ENCODE measurements at places on chromosomes 7 and 10.

- DNase-seq: no peak
- H3K27ac ChIP-seq: peak overlapping the region; percentile 30
- H3K4me3 ChIP-seq: peak overlapping the region; percentile 76
- H3K27me3 ChIP-seq: no peaks in the 10 kb centered on the region
These were observed 1.6 kb downstream of the PRKG1 start for GRCh38 chr10:51075873-51076229.

DNA sequence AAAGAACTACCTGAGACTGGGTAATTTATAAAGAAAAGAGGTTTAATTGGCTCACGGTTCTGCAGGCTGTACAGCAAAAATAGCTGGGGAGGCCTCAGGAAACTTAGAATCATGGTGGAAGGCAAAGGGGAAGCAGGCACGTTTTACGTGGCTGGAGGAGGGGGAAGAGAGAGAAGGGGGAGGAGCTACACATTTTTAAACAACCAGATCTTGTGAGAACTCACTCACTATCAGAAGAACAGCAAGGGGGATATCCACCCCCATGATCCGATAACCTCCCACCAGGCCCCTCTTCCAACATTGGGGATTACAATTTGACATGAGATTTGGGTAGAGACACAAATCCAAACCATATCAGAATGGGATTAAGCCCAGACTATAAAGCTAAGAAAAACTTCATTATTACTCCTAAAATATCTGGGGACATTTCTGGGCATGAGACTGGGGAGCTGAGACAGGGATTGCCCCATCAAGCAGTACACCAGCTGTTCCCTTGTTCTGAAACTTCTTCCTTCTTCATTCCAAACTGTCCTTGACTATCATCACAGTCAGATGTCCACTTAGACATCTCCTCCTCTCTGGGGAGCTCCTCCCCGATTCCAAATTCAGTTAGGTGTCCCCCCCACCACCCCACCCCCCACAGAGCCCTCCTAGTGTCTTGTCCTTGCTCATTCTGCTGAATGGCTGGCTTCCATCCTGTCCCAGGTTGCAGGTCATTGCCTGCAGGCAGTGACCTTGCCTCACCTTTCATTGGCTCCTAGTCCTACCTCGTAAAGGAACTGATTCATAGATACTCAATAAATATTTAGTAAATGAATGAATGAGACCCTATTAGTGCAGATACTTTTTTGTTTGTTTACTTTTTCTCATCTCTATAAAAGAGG is 132.6 kb downstream of the EVX1 start:
- H3K36me3 ChIP-seq: no peaks in the 10 kb centered on the region
- H3K4me1 ChIP-seq: peaks cover 30% of the 10 kb centered on the region
- peak overlapping the region; percentile 33 for H3K27ac ChIP-seq
- DNase-seq: no peak
- no peak overlapping the region for H3K4me3 ChIP-seq

- H3K4me1 ChIP-seq: peaks cover 29% of the 10 kb centered on the region
- no peak overlapping the region for H3K4me3 ChIP-seq
- H3K27ac ChIP-seq: no peak overlapping the region
- no peaks in the 10 kb centered on the region for H3K27me3 ChIP-seq
- no peaks in the 10 kb centered on the region for H3K36me3 ChIP-seq
These were observed 1.7 kb downstream of the ATAD1 start for GRCh38 chr10:87816163-87816897.

DNA sequence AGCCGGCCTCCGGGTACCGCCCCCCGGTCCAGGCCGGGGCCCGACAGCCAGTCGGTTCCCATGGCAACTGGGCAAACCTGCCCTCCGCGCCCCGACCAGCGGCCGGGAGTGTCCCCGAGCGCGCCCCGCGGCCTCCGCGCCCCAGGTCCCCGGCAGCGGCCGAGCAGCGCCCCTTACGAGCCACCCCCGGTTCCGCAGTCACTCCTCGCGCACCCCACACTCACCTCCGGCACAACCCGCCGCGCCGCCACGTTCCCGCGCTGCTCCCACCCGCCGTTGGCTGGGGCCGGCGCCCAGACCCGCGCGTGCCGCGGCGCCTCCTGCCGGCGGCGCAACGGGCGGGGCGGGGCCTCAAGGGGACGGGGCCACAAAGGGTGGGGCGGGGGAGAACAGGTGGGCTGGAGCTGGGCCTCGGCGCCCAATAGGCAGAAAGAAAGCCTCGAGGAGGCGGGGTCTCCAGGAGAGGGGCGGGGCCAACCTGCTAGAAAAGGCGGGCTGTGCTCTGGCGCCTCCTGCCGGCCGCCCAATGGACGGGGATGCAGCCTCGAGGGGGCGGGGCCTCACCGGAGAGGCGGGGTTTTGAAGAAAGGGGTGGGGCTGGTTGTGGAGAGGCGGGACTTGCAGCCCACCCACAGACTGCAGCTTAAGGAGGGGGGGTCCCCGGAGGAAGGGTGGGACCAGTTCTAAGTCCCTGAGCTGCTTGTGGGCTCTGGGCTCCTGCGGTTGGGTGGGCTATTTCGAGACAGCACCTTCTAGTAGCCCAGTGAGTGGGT is at the start of gene RADIL:
Gene RADIL (minus strand): TSS at position 345 of the 773 bp plus-strand sequence. CDS start 5,577 bp downstream, outside the sequence.
- peak within 1 kb of the TSS; percentile 85 for H3K27ac ChIP-seq
- no peaks in the 10 kb centered on the region for H3K36me3 ChIP-seq
- no peaks in the 10 kb centered on the region for H3K27me3 ChIP-seq
- H3K4me3 ChIP-seq: peak within 1 kb of the TSS; percentile 81
- DNase-seq: peak; percentile 92

GRCh38 chr7:77393261-77393660 is 22.9 kb downstream of the GSAP start:
- H3K27me3 ChIP-seq: no peaks in the 10 kb centered on the region
- no peak for DNase-seq
- no peaks in the 10 kb centered on the region for H3K4me1 ChIP-seq
- H3K4me3 ChIP-seq: no peak overlapping the region
- H3K36me3 ChIP-seq: no peaks in the 10 kb centered on the region

DNA sequence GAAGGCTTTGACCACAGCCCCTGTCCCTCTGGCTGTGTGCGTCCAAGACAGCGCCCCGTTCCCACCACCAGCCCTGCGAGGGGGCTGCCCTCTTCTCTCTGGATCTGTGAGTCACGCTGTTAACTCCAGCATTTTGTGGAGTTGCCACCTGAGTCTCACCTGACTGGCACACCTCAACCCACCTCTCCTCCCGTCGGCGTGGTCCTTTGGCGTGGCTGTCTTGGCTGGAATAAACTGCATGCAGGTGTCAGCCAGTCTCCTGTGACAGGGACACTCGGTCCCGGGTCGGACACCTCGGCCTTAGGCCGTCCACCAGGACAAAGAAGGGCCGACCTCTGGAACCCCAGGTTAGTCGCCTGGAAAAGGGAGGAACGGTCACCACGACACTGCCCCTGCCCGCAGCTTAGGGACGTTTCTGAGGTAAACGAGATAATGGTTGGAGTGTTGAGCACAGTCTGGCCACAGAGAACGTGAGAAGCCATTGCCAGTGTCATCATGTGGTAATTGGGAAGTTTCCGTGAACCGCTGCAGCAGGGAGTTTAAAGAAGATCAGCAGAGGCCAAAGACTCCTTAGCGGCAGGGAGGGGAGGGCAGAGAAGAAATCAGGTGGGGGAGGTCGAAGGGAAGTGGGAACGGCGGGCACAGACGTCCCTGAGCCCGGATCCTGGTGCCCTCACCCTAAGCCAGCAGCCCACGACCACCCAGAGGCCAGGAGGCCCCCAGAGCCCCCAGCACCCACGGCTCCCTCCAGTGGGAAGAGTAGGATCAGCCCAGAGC is 73.6 kb upstream of the FAM20C start:
- no peak overlapping the region for H3K4me3 ChIP-seq
- no peak for DNase-seq
- H3K27ac ChIP-seq: no peak overlapping the region
- H3K4me1 ChIP-seq: no peaks in the 10 kb centered on the region
- H3K27me3 ChIP-seq: no peaks in the 10 kb centered on the region

DNA sequence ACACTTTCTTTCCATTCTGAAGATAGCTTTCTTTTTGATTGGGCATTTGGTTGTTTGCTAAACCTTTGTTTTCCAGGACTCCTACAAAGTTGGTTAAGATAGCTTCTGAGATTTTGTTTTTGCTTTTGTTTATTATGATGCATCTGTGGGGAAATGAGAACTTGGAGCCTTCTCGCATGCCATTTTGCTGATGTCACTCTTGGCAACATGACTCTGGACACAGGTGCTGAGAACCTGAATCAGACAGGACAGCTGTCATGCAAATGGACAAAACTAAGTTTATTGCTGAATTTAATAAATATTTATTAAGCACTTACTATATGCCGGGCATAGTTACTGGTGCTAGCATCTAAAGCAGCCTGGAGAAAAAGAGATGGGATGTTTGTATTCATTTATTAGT is 274.1 kb downstream of the ZEB1 start:
- H3K36me3 ChIP-seq: no peaks in the 10 kb centered on the region
- no peak for DNase-seq
- no peak overlapping the region for H3K4me3 ChIP-seq
- no peak overlapping the region for H3K27ac ChIP-seq
- H3K4me1 ChIP-seq: no peaks in the 10 kb centered on the region

All from vagina (tissue), 2 donors.